Motor neuron (in vitro differentiated cells): ENCODE measurements at places on chromosomes 5 and 9. TPM values are rescaled to one million over a fixed set of nuclear protein-coding genes. Genes with fewer than 3 reads are reported as not detected.

- ATAC-seq: no peak
Measured at GRCh38 chr9:137192859-137193258, 4.4 kb downstream of the SSNA1 start.

Gene BTNL9
- total RNA-seq: 2.6 and 3.7 TPM in 2 replicates

GRCh38 chr5:146409054-146409671 lies 38.0 kb upstream of the TCERG1 start:
- ATAC-seq: peak; percentile 95

DNA sequence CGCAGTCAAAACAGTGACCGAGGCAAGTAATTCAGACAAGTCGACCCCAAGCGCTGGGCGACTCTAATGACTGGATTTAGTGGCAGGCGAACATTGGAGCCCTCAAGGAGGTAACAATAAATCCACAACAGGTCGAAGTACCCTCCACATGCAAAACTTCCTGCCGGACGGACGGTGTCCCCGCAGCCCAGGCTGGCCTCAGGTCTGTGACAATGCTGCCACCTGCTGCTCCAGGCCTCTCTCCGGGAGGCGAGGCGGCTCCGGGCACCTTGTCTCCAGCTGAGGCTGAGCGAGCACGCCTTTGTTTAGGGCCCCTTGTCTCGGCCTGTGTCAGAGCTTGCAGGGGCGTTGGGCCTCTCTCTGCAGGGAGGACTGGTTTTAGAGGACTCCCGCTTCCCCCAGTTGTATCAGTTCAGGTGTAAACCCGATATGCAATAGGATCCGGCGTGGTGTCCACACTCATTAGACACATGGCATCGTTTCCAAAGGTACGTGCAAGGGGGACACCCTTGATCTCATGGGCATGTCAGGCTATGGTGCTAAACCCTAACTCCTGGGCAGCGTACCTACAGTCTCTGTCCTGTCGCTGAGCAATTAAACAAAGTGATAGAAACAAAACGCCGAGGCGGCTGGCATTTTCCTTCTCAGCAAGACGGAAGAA lies 628.0 kb upstream of the ADAMTS16 start:
- peak; percentile 65 for ATAC-seq

Gene EIF4E1B
- 0.31 and 3.1 TPM in 2 replicates for total RNA-seq
